Trophoblast cell (in vitro differentiated cells and primary cell): ENCODE measurements at places on chromosomes 11 and 22.

GRCh38 chr11:111119751-111120150 lies 125.8 kb upstream of the POU2AF2 start:
- no peak overlapping the region for H3K27ac ChIP-seq
- no peak overlapping the region for H3K4me3 ChIP-seq
- no peaks in the 10 kb centered on the region for H3K36me3 ChIP-seq
- H3K27me3 ChIP-seq: no peaks in the 10 kb centered on the region
- no peak for DNase-seq

DNA sequence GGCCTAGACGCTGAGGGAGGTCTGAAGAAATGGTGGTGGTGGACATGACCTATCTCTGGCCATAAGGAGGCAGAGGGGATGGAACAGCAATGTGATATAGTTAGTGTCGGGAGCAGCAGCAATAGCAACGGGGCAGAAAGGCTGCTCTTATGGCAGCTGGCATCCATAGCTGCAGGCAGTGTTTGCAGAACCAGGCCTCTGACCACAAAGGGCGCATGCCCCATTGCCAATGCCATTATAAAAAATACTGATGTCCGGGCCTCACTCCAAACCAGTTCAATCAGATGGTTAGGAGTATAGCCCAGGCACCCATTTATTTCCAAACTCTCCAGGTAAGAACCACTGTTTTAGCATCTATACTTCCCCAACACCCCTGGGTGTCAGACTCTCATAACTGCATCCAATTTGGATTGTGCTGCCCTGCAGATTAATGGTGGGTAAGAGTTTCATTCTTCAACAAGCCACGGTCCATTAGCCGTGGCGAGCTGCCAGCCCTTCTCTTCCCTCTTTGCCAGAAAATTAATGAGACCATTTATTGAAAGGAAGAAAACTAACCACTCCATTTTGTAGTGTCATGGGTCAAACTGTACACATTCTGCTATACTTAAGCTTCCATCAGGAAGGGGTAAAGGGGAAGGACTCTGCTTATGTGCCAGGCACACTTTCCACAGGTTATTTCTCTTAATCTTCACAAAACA lies 72.8 kb upstream of the SPON1 start:
- no peak overlapping the region for H3K27ac ChIP-seq
- no peak for DNase-seq
- no peaks in the 10 kb centered on the region for H3K4me1 ChIP-seq
- H3K4me3 ChIP-seq: no peak overlapping the region
- no peaks in the 10 kb centered on the region for H3K36me3 ChIP-seq

DNA sequence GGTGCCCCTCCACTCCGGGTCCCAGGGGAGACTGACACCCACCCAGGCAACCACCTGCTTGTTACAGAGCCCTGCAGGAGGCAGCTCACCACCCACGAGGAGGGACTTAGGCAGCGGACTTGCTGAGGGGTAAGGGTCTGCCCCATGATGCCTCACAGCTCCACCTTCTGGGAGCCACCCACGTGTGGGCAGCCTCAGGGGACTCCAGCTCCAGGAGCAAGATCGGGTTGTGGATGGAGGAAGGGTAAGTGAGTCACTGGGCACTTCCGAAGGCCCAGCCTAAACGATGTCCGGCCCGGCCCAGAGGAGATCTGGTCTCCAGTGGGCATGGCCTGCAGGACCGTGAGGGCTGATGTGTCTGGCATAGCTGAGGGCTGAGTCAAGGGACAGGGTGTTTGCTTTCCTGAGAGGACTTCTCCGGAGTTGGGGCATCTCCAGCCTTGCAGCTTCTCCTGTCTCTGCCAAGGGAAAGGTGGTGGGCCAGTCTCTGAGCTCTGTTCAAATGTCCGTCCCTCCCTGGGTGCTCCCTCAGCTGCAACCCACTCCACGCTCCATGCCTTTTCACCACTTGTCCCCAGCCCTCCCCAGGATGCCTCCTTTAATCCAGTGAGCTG lies 32.3 kb upstream of the P2RY2 start:
- peak; percentile 68 for DNase-seq
- H3K4me3 ChIP-seq: no peak overlapping the region
- no peak overlapping the region for H3K27ac ChIP-seq
- no peaks in the 10 kb centered on the region for H3K27me3 ChIP-seq
- peaks cover 8% of the 10 kb centered on the region for H3K4me1 ChIP-seq

DNA sequence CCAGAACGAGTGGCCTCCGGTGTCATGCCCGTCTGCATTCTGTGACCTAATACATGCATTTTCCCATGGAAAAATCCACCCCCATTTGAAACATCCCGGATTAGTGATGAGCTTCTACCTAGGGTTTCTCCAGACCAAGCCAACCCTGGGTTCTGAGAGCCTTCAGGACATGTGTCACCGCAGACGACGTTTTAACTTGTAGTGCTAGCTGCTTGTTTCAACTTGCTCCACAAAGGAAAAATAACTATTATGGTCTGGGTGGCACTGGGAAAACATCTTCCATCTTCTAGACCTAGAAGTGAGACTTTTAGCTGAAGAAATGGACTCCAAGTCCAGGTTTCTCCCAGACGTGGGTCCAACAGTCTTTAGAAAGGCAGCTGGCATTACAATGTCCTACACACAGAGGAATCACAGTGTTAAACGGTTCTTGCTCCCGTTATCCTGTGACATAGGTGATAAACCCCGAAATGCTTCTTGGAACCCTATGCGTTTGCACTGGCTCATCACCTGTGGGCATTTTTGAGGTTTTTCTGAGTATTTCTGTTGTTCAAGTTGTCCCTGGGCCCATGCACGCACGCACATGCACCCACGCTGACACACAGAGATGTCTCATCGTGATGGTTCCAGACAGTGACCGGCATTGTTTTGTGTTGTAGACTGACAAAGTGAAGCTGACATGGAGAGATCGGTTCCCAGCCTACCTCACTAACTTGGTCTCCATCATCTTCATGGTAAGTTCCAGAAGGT lies 46.6 kb upstream of the FADD start:
- H3K4me3 ChIP-seq: no peak overlapping the region
- no peak overlapping the region for H3K27ac ChIP-seq
- no peaks in the 10 kb centered on the region for H3K36me3 ChIP-seq
- no peak for DNase-seq
- H3K27me3 ChIP-seq: no peaks in the 10 kb centered on the region

DNA sequence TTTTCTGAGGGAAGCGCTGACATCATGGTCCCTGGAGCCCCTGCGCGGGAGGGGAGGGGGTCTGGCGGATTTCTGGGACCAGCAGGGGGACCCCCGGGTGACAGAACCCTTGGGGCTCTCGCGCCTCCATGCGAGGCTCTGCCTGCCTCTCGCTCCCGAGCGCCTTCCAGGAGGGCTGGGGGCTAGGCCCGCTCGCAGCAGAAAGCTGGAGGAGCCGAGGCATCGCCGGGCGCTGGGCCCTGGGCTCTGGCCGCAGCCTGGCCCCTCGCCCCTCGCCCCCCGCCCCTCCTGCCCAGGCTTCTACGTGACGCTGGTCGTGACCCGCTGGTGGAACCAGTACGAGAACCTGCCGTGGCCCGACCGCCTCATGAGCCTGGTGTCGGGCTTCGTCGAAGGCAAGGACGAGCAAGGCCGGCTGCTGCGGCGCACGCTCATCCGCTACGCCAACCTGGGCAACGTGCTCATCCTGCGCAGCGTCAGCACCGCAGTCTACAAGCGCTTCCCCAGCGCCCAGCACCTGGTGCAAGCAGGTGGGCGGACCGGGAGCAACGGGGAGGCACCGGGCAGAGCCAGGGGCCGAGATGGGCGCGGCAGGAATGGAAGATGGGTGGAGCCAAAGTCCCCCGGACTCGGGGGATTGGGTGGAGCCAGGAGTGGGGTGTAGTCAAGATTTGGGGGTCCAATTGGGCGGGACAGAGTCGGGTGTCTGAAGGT lies 5.4 kb downstream of the BEST1 start:
- H3K27ac ChIP-seq: no peak overlapping the region
- H3K27me3 ChIP-seq: no peaks in the 10 kb centered on the region
- peaks cover 13% of the 10 kb centered on the region for H3K4me1 ChIP-seq
- H3K4me3 ChIP-seq: no peak overlapping the region

GRCh38 chr11:25733777-25734176 lies 598.2 kb upstream of the ANO3 start:
- peak; percentile 5 for DNase-seq
- H3K27me3 ChIP-seq: no peaks in the 10 kb centered on the region
- H3K27ac ChIP-seq: no peak overlapping the region
- H3K4me1 ChIP-seq: no peaks in the 10 kb centered on the region
- H3K36me3 ChIP-seq: no peaks in the 10 kb centered on the region

GRCh38 chr11:46229230-46229629 lies 48.2 kb upstream of the CREB3L1 start:
- H3K36me3 ChIP-seq: no peaks in the 10 kb centered on the region
- H3K27ac ChIP-seq: no peak overlapping the region
- DNase-seq: no peak
- no peaks in the 10 kb centered on the region for H3K4me1 ChIP-seq
- no peaks in the 10 kb centered on the region for H3K27me3 ChIP-seq
- H3K4me3 ChIP-seq: no peak overlapping the region

GRCh38 chr11:1656061-1656441 lies 26.5 kb downstream of the KRTAP5-5 start:
- no peaks in the 10 kb centered on the region for H3K4me1 ChIP-seq
- peak overlapping the region; percentile 5 for H3K4me3 ChIP-seq
- no peak for DNase-seq
- no peak overlapping the region for H3K27ac ChIP-seq
- H3K27me3 ChIP-seq: no peaks in the 10 kb centered on the region

- peaks cover 7% of the 10 kb centered on the region for H3K36me3 ChIP-seq
- H3K27ac ChIP-seq: no peak overlapping the region
- DNase-seq: no peak
- H3K4me1 ChIP-seq: peaks cover 30% of the 10 kb centered on the region
- H3K27me3 ChIP-seq: peaks cover 17% of the 10 kb centered on the region
These were observed 3.0 kb downstream of the LMNTD2 start for GRCh38 chr11:557328-558132.

DNA sequence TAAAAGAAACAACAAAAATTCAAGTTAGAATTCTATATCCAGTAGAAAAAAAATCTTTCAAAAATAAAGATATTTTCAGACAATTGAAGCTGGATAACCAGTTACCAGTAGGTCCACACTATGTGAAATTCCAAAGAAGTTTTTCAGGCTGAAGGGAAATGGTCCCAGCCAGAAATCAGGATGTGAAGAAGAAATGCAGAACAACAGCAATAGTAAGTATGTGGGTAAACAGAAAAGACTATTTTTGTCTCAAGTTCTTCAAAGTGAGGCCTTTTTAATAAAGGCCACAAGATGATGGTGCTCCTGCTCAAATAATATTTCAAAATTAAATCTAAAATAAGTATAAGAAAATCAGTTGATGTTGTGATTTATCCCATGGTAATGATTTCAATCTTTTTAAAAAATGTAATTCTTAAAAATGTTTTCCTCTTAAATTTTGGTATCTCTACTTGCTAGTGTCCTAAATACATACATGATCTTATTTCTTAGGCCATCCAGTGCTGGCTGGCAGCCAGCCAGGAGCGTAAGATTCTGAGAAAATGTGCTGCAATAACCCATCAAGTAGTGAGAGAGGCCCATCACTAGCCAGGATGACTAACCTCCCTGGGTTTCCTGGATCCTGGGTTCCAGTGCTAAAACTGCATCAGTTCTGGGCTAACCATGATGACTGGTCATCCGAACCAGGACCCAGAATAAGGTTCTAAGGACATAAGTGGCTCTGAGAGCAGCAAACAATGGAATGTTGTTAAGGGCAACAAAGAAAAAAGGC lies 15.6 kb upstream of the UCP3 start:
- no peaks in the 10 kb centered on the region for H3K27me3 ChIP-seq
- DNase-seq: peak; percentile 24
- H3K36me3 ChIP-seq: peaks cover 2% of the 10 kb centered on the region
- H3K27ac ChIP-seq: no peak overlapping the region
- no peak overlapping the region for H3K4me3 ChIP-seq

DNA sequence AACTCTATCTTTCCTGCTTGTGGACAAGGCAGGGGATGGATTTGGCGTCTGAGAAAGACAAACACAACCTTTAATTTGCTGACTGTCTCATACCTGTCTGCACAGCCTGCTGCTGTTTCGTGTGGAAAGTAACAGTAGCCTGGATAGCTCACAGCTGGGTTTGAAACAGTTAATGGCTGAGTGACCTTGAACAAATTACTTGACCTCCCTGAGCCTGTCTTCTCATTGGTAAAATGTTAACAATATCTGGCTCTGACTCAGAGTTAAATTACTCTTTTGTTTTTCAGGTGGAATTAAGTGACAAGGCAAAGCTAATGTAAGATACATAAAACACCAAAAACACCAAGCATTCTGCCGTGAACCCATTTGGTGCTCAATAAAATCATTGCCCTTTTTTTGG lies 41.1 kb upstream of the ADA2 start:
- no peaks in the 10 kb centered on the region for H3K27me3 ChIP-seq
- peaks cover 22% of the 10 kb centered on the region for H3K4me1 ChIP-seq
- H3K27ac ChIP-seq: no peak overlapping the region
- H3K36me3 ChIP-seq: no peaks in the 10 kb centered on the region

DNA sequence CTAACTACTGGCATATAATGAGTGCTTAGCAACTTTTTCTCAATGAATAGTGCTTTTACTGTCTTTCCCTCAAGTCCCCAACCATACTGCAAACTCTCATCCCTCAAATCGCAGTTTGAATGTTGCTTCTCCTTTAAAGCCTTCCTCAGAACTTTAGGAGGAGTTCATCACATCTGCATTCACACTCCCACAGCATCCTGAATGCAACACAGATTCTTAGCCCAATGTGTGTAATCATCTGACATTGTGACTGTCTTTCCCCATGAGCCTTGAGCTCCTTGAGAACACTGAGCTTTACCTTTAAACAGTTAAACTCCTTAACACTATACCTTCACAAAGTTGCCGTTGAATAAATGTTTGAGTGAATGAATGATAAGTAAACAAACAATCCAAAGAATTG lies 81.7 kb upstream of the FAM181B start:
- DNase-seq: no peak
- H3K36me3 ChIP-seq: no peaks in the 10 kb centered on the region
- H3K4me1 ChIP-seq: no peaks in the 10 kb centered on the region
- no peak overlapping the region for H3K27ac ChIP-seq
- no peaks in the 10 kb centered on the region for H3K27me3 ChIP-seq

- H3K36me3 ChIP-seq: peaks cover 77% of the 10 kb centered on the region
- H3K4me3 ChIP-seq: no peak overlapping the region
- H3K4me1 ChIP-seq: no peaks in the 10 kb centered on the region
- no peak overlapping the region for H3K27ac ChIP-seq
These were observed 9.4 kb upstream of the PPM1F start for GRCh38 chr22:21961886-21962654.

- H3K4me1 ChIP-seq: no peaks in the 10 kb centered on the region
- H3K27ac ChIP-seq: no peak overlapping the region
- no peak overlapping the region for H3K4me3 ChIP-seq
- DNase-seq: no peak
- H3K27me3 ChIP-seq: no peaks in the 10 kb centered on the region
These were observed 61.5 kb upstream of the API5 start for GRCh38 chr11:43250309-43250708.
